Activated CD8-positive, alpha-beta memory T cell treated with anti-CD3 and anti-CD28 coated beads for 24 hours (primary cell): ENCODE measurements at places on chromosomes 16 and 17.

DNA sequence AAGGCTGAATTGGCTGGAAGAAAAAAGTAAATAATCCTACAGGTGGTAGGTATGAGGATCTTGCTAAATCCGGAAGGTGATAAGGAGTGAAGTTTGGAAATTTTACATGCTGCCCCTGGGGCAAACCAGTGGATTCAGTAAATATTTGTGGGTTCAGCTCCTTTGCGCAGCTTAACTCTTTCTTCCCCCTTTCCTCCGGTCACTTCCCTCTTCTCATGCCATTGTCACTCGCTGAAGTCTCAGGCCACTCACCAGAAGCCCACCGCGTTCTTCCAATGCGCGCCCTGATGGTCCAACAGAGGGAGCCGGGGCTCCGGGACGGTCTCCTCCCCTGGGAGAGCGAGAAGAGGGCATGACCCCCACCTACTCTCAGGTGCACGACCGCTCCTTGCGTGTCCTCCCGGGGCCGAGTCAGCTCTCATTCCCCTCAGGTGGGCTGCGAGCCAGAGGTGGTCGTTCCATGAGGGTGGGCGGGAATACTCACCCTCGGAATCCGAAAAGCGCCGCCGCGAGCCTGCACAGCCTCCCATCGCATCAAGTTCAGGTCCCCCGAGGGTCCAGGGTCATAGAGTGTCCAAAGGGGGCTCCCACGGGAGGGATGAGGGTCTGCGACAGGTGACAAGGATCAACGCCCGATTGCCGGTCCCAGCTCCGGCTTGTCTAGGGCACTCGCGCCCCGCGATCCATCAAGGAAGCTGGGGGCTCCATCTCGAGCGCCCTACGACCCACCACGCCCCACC, 474 bp downstream of the CLN3 start:
- no peak for DNase-seq

DNA sequence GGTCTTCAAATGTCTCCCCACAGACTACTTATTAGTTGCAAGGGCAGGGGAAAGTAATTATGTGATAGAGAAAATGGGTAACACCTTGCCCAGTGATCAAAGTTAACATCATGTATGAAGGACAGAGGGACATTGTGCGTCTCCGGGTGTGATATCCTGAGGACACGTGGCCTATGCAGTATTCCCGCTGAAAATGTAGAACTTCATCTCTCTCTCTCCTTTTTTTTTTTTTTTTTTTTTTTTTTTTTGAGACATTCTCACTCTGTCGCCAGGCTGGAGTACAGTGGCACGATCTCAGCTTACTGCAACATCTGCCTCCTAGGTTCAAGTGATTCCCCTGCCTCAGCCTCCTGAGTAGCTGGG, 7.9 kb upstream of the CUEDC1 start:
- DNase-seq, result no peak

DNA sequence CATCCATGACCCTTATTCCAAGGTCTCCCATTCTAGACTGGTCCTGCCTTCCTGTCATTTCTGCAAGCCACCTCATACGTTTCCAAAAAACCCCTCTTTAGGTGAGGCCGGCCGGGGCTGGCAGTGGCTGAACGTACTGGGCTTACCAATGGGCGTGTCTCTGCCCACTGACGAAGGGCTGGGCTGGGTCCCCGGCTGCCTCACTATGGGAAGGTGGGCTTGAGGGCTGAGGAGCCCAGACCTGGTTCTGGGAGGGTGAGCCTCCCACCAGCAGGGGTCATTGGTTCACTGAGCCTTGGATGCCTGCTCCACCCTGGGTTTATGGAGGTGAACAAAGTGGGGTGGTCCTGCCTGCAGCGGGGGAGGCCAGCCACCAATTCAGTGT, 19.9 kb downstream of the KDM8 start:
- no peak for DNase-seq

DNA sequence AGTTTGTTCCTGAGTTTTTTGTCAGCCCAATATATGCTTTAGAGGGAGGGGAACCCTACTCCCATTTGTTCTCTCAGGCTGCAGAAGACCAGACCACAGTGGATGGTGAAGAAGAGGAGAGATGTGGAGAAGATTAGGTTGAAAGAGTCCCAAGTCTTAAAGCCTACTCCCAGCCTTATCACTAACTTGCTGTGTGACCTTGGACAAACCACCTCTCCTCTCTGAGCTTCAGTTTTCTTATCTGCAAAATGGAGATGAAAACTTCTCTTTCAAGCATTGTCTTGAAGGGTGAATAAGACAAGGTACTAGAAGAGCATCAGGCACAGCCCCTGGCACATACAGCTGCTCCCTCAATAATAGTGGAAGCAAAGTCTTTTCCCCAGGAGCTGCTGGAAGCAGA, 15.1 kb upstream of the LHX1 start:
- no peak for DNase-seq

GRCh38 chr16:856811-857210, 56.3 kb upstream of the GNG13 start:
- DNase-seq, result no peak
